ENCODE measurements at places on chromosomes 1 and 21.
A peak's percentile ranks its signal among the peaks of the same experiment; 100 is the strongest.

DNA sequence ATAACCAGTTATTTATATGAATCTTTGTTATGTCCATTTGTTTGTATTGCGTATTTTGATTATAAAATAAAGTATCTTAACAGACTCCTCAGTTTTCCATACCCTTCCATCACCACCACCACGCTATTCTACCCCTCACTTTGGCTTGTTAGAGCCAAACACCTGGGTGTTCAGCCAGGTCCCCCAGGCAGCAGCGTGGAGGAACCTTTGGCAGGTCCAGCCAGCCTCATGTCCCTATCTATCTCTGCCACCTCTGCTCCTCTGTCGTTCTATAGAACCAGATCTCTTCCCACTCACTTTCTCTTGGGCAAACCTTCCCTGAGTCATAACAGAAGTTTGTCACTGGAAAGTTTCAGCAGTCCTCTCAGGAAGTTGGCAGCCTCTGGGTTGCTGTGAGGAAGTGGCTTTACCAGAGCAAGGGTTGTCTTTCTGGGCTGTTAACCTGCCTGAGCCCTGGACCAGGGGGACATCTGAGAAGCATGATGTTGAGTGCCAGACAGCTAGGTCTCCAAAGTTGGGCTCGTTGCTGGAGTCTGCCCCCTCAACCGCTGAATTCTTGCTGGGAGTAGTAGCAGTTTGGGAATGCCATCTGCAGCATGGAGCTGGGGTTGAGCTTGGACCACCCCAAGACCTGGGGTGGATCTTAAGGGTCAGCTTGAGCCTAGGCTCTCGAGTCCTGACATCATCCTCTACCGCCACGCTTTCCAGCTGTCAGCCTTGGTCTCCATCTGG, 996 bp upstream of the SH3BGRL3 start:
- no peak for DNase-seq

DNA sequence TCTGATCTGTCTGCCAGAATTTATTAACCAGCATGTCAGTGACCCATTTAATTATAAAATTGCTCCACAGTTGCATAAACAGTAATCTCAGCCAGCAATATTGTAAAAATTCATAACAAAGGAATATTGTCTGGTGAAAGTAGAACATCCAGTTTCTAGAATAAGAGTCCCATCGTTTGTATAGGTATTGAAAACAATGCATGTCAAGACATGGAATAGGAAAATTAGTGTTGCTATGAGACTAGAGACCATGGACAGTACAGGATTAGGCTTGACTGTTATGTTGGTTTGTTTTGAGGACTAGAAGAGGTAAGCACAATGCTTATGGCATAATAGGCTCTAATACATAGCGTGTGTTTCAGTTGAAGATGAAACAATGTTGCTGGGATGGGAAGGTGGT, 37.1 kb downstream of the ATF6 start:
- no peak for DNase-seq

DNA sequence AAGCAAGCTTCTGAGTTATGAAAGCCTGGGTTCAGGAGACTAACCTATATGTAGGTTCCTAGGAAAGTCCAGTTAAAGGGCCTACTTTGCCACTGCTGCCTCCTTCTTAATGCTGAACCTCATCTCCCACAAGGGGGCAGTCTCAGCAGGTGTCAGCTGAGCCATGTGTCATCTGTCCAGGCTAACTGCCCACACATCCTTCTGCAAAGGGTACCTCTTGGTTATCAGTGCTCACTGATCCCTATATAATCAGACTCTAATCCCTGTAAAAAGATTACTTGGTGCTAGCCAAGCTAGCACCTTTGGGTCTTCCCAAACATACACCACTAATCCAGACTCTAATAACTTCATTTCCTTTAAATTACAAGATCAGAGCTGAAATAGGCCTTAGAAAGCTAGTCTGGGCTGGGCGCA, 9.0 kb downstream of the PRDX1 start:
- DNase-seq = peak; percentile 65

- DNase-seq = no peak
Observed at GRCh38 chr1:28273216-28273860, 14.0 kb downstream of the SESN2 start.

- DNase-seq = no peak
Observed at GRCh38 chr21:43001316-43001715, 27.0 kb downstream of the PKNOX1 start.
